Esophagus squamous epithelium (tissue), 5 donors: ENCODE measurements at places on chromosomes 5 and 9.

- no peak for DNase-seq
Measured at GRCh38 chr5:54656261-54656728, 138.7 kb downstream of the SNX18 start.

- DNase-seq, result no peak
Measured at GRCh38 chr9:114607671-114608524, 3.2 kb upstream of the TMEM268 start.

GRCh38 chr9:32811246-32811645 lies 27.9 kb downstream of the TMEM215 start:
- no peak for DNase-seq

DNA sequence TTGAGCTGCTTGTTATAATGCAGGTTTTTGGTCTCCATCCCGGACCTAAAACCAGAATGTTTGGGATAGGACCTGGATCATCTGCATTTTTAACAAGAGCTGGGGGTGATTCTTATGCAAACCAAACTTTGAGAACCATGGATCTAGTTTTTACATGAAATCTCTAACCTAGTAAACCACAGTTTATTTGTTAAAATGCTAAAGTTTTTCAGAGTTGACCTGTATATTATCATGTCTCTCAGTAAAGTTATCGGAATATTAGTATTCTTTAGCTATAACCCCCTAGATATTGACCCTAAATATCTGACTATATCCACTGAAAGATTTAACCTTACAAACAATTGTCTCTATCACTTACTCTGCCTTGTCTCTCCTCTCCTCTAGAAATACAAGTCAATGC lies 28.7 kb downstream of the F2R start:
- DNase-seq, result no peak

DNA sequence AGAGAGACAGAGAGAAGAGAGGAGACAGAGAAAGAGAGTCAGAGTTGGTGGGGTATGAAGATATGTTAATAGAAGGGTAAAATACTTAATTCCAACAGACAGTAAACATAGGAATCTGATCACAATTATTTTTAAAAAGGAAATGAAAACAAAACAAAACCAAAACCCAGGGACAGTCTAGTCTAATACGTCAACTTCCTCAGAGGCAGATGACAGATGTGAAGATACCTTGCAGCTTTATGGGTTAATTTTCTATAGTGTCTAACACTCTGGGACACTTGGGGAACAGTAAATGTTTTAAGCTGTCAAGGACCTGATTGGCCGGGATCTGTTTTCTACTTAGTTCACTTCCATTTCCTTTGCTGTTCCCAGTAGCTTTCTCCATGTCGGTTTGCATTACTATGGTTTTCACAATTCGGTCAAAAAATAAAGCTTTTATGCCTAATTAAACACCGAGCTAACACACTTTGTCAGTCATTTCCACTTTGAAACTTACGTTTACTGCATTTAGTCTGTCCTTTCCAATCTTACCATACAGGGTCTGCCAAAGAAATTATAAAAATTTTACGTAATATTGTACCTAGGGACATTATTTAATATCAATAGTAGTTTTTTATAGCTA lies 216.5 kb downstream of the MCTP1 start:
- DNase-seq, result no peak

DNA sequence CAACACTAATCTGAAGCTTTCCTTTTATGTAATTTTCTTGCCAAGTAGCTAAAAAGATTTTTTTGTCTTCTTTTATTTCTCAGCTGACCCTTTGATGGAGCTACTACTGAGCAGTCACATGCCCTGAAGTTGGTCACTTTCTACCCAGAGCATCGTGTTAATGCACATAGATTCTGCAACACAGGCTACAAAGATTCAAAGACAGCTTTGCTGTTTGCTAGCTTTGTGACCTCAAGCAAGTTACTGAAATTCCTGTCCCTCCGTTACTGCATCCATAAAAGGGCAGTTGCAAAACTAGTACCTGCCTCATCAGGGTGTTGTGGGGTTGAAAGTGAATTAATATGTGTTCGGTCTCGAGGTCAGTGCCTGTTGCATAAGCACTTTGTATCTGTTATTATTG lies 179.9 kb downstream of the GAS1 start:
- DNase-seq, result no peak
